H4 (cell line): ENCODE measurements at places on chromosomes 5 and 9. TPM values are rescaled to one million over a fixed set of nuclear protein-coding genes. Genes with fewer than 3 reads are reported as not detected.

DNA sequence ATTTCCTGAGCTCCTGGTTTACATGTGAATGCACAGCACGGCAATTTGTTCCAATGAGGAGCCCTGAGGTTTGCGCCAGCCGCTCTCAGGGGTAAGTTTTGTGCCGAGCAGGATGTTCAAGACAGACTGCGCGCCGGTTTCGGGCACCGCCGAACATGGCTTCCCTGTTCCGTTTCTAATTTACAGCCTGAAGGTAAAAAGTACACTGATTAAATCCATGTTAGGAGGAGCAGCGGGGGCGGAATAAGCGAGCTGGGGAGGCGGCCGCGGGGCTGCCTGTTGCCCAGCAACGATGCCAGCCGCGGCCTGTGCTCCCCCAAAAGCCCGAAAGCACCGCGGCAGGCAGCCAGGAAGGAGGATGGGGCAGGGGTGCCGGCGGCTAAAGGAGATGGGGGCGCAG, 6.4 kb downstream of the SOWAHA start:
- no peak for DNase-seq

GBA2 gene
- 16.9 and 21.5 TPM in 2 replicates for total RNA-seq

DCANP1 gene
- not detected in 2 replicates for total RNA-seq

TMEFF1 gene
- total RNA-seq, result 0.31 and 1.2 TPM in 2 replicates

ZBED3 gene
- total RNA-seq, result 0.90 and 1.3 TPM in 2 replicates

GRCh38 chr5:140553657-140554056, 3.6 kb downstream of the SRA1 start:
- DNase-seq, result no peak

DNA sequence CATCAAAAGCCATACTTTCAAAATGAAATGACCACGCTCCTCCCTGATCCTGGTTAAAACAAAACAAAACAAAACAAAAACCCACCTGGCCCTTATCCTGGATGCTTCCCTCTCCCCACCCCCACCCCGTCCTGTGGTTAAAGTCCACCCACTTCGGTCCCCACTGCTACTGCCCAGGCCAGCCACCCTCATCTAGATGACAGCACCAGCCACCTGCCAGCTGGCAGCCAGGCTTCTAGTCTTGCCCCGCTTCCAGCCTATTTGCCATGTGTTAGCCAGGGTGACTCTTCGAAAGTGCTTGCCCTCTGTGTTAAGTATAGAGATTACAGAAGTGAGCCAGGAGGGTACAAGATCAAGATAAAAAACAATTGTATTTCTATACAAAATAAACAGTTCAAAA, 27.5 kb upstream of the NCS1 start:
- DNase-seq, result no peak

DNA sequence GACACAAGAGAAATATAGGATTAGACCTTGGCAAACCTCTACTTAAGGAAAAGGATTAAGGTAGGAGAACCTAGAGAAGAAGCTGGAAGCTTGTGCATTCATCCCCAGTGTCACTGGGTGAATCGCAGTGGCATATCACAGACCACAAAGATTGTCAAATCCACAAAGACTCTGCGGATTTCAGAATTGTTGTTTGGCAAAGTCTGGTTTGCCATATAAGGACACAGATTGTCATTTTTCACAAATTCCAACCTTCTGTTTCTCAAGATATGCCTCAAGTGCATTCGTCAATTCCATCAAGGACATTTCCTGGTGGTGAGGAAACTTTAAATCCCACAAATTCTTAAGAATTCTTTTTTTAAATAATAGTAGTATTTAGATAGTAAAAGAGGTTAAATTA, 395.1 kb upstream of the PAPPA start:
- DNase-seq, result no peak

ANKRD20A1 gene
- total RNA-seq, result 0.10 and 0.97 TPM in 2 replicates

GRCh38 chr5:77558266-77558665, 66.2 kb upstream of the WDR41 start:
- no peak for DNase-seq

DNA sequence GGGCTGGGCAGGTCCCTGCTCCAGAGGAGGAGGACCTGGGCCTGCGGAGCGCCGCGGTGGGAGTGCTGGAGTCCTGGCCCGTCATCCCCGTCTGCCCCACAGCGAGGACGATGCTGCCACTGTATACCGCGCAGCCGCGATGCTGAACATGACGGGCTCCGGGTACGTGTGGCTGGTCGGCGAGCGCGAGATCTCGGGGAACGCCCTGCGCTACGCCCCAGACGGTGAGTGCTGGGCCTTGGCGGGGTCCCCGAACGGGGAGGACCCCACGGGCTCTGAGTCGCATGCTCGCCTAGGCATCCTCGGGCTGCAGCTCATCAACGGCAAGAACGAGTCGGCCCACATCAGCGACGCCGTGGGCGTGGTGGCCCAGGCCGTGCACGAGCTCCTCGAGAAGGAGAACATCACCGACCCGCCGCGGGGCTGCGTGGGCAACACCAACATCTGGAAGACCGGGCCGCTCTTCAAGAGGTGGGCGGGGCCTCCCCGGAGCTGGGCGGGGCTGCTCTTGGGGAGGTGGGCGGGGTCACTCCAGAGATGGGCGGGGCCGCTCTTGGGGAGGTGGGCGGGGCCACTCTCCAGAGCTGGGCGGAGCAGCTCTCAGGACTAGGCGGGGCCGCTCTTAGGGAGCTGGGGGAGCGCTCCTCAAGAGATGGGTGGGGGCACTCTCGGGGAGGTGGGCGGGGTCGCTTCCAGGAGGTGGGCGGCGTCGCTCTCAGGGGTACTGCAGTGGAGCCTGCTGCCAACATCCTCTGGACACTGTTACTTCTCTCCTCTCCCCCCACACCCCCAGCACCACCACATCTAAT, 13.1 kb downstream of the LRRC26 start:
- DNase-seq, result no peak

GRCh38 chr5:148805326-148806290, 20.8 kb upstream of the ADRB2 start:
- DNase-seq, result peak; percentile 43

DNA sequence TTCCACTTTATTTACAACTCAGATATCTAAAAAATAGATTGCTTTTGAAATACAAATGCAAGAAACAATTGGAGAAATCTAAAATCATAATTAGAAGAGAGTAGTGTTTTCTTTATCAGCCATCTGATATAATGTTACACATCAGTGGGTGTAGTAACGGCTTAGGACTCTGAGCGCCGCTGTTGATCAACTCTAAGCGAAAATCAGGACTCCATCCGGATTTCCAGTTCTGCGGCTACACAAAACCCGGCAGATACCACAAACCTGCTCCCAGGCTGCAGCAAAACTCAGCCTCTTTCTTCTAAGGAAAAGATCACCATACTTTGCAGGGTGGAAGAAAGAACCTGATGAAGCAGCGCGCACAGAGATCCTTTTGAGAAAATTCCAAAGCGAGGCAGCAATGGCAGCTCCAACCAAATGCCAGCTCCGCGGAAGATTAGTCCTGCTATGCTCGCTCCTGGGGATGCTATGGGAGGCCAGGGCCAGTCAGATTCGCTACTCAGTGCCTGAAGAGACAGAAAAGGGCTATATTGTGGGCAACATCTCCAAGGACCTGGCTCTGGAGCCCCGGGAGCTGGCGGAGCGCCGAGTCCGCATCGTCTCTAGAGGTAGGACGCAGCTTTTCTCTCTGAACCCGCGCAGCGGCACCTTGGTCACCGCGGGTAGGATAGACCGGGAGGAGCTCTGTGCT, at the start of gene PCDHGA9:
TSS of gene PCDHGA9 (plus strand) at position 226 of the 691 bp plus-strand sequence. CDS start at position 401, 175 bp downstream.
- DNase-seq, result no peak

HAPLN1 gene
- 4.5 and 6.5 TPM in 2 replicates for total RNA-seq

- no peak for DNase-seq
Measured at GRCh38 chr9:127608104-127608966, 3.7 kb upstream of the STXBP1 start.

SLC25A2 gene
- not detected in 2 replicates for total RNA-seq

GRCh38 chr5:179906294-179906794, 1.4 kb downstream of the TBC1D9B start:
- no peak for DNase-seq

UBE2QL1 gene
- 0.54 and 0.64 TPM in 2 replicates for total RNA-seq

GRCh38 chr5:173399851-173400250, 71.6 kb upstream of the STC2 start:
- DNase-seq, result no peak

- no peak for DNase-seq
Measured at GRCh38 chr9:113475031-113475430, 11.5 kb downstream of the RGS3 start.

DNA sequence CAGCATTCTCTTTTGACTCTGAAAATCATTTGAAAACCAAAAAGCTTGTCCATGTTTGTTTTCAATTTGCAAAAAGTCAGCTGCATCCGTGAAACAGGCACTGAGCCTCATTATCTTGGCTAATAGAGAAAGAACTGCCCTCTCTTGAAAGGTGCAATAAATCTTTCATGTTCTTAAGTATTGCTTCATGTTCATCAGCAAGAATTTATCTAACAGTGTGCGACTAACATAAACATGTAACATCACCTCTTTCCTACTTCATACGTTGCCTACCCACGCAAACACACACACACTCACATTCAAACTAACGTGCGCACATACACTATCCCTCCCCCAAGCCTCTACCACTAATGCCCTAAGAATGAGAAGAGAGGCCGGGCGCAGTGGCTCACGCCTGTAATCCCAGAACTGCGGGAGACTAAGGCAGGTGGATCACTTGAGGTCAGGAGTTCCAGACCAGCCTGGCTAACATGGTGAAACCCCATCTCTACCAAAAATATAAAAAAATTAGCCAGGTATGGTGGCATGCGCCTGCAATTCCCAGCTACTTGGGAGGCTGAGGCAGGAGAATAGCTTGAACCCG, 629.7 kb upstream of the ZNF608 start:
- no peak for DNase-seq

KIAA0825 gene
- total RNA-seq, result 2.3 and 3.7 TPM in 2 replicates

SURF6 gene
- total RNA-seq, result 7.4 and 8.9 TPM in 2 replicates

GRCh38 chr9:125460346-125460745, 198.7 kb downstream of the GAPVD1 start:
- no peak for DNase-seq

GRCh38 chr5:5276430-5276829, 136.3 kb downstream of the ADAMTS16 start:
- no peak for DNase-seq

GRCh38 chr5:106964132-106964531, 706.6 kb downstream of the EFNA5 start:
- no peak for DNase-seq

DNA sequence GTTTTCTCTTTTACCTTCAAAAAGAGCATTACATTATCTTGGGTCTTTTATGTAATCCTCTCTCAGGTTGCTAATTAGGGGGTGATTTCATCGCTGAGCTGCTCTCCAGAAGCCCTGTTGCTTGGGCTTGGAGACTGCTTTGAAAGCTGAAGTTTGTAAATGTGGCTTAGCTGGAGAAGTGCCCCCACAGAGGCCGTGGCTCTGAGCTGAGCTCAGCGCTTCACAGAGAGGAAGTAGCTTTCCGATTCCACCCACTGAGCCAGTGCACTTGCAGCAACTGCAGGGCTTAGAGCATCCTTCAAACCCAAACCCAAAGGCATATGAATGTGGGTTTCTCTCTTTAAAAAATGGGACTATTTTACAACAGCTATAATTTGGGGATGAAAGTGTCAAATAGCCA, 13.7 kb upstream of the NXNL2 start:
- no peak for DNase-seq

DNA sequence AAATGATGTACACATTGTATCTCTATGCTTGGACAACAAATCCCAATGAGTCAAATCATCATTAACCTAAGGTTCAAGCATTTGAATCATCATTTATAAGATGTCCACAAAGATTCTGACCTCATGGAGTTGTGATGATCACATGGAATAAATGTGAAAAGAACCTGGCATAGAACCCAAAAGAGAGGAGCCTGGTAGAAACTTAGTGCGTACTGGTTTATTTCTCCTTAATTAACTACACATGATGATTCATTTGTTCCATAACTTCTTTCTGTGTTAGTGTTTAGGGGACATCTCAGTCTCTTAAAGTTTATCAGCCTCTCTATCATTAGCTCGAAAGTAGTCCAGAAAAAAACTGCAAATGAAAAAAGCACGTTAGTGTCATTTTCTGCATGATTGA, 411.6 kb downstream of the BRINP1 start:
- no peak for DNase-seq

DNA sequence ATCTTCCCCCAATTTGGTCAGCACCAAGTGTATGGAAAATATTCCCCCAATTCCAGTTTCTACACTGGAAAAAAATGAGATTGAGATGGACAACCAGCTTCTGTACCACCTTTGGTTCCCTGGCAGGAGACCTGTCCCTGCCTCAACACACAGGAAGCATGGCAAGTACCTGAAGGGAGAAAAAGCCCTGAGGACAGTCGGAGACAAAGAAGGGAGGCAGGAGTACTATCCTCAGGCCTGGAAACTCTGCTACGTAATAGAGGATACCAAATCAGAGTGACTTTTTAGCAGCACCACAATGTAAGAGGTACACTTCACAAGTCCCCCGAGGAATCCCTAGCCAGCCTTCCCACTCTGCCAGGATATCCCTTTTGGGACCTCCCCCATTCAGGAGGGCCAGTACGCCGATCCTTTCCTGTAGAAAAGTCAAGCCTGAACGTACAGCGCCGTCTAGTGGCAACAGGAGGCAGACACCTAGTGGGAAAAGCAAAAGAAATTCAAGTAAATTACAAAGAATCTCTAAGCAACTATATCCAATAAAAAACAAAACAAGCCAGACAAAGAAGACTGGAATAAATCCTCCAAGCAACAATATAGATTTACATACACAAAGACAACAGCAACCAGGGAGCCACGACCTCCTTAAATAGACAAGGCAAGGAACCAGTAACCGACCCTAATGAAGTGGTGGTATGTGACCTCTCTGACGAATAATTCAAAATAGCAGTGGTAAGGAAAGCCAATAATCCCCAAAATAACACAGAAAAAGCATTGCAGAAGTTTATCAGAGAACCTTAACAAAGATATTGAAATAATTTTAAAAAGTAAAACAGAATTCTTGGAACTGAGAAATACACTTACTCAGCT, 63.3 kb upstream of the SLCO6A1 start:
- DNase-seq, result peak; percentile 72

- no peak for DNase-seq
Measured at GRCh38 chr5:43152946-43153345, 32.2 kb downstream of the ZNF131 start.

HAVCR2 gene
- total RNA-seq, result 0.02 TPM in 1 of 2 replicates, not detected in the other

DNA sequence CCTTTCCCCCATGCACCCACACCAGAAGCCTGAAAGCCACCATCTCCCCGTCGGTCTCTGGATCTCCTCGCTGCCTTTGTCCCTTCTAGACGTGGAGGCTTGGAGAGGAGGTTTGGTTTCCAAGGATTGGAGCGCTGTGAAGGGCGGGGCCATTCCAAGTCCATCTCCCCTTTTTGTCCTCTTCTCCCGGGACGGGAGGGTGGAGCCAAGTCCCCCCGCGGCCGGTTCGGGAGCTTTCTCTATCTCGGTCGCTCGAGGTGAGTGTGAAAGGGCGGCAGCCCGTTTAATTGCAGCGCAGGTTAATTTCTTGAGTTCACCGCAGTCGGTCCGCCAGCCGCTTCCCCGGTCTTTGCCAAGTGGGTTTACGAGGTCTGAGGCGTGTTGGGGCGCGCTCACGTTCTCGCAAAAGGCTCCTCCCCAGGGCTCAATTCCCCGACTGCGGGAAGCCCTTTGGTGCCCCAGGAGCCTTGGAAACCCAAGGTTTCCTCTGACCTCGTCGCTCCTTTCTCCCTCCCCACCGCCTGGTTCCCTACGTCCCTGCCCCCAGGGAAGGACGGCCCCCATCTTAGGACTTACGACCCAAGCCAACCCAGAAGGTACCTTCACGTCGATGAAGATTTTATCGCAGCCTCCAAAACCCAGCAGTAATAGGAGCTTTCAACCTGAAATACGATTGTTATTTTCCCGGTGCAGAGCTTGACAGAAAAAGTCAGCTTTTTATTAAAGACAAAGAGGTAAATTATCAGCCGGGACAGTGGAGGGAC, 2.8 kb upstream of the ZNF462 start:
- peak; percentile 6 for DNase-seq

- DNase-seq, result no peak
Measured at GRCh38 chr5:174386306-174386705, 338.1 kb upstream of the MSX2 start.
